HS-5 (cell line): ENCODE measurements at places on chromosomes 11 and 22.

DNA sequence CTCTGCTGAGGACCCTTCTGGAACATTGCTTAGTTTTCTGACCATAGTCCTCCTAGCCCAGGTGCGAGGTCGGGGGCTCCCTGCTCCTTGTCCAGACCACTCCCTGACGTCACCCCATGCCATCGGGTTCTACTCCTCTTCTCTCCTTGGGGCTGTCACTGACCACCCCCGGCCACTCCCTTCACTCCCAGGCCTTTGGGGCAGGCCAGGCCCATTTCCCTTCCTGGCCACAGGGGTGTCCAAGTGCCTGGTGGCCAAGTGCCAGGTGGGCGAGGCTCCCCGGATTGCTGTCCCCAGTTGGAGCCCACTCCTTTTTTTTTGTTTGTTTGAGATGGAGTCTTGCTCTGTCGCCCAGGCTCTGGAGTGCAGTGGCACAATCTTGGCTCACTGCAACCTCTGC, 19.5 kb downstream of the MRGPRD start:
- DNase-seq = no peak

DNA sequence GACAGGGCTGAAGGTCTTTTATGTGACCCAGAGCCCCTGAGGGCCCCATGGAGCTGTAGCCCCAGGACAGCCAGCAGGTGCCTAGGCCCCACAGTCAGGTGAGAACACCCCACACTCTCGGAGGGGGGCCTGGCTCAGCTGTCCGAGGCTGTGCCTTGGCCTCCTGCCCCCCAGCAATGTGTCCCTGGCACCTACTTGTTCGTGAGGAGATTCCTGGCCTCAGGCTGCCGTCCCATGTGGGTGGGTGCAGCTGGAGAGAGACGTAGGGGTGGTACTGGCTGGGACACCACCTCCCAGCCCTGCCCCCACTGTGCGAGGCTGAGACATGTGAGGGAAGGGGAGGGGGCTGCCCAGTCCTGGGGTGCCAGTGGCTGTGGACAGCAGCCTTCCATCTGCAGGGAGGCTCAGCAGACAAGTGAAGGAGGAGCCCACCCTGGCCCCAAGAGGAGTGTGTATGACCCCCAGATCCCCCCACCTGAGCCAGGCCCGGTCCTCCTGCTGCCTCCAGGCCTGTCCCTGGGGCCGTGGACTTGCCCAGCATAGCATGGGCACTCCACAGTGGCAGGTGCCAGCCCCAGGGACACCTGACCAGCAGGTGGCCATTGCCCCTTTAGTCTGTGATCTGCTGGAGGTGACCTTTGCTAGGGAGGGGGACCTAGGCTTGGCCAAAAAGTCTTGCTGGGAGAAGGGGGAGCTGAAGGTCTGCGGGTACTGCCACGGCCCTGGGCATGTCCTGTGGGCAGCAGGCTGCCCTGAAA, 17.0 kb downstream of the IL17REL start:
- DNase-seq = no peak

- no peak for DNase-seq
These were observed 8.3 kb downstream of the TBC1D22A start for GRCh38 chr22:46770726-46771125.

DNA sequence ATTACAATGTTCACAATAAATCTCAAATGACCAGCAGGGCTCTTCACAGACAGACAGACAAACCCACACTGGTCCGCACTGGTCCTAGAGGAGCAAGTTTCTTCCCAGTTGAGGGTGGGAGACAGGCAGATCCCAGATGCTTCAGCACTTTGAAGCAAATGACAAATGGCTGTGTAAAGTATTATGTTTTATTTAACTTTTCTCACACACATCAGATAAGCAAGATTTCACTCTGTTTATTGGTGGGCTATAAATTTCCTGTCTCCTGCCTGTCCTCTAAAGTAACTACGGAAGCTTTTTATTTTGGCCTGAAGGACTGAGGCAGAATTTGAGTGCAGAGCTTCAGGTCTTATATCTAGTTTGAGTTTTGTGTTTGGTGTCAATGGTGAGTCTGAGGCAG, 174.7 kb upstream of the MTNR1B start:
- DNase-seq = no peak

GRCh38 chr11:2725368-2726300, 25.8 kb upstream of the KCNQ1OT1 start:
- DNase-seq = no peak

DNA sequence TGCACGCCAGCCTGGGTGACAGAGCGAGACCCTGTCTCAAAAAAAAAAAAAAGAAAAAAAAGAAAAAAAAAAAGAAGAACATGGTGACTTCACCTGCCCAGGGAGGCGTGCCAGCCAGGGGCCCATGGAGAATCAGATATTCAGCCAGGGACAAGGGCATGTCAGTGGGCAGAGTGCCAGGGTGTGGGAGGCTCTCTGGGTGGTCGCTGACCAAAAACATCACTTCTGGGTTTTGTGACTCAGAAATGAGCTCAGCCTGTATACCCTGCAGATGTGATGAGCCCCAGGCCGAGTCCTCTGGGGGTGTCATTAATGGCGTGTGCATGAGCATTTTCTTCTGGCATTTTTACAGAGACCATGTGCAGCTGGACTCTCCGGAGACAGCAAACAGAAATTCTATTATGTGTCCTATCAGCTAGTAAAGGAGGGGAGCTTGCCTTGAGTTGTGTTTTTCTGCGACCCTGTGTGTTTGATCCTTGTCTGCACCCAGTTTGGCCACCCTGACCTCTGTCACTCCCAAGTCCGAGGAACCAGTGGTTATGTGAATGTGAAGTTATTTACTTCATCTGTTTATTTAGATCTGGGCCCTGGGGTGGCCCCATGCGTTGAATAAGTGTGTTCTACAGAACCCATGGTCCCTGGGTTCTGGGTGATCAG, 53.6 kb downstream of the BCR start:
- DNase-seq = no peak

DNA sequence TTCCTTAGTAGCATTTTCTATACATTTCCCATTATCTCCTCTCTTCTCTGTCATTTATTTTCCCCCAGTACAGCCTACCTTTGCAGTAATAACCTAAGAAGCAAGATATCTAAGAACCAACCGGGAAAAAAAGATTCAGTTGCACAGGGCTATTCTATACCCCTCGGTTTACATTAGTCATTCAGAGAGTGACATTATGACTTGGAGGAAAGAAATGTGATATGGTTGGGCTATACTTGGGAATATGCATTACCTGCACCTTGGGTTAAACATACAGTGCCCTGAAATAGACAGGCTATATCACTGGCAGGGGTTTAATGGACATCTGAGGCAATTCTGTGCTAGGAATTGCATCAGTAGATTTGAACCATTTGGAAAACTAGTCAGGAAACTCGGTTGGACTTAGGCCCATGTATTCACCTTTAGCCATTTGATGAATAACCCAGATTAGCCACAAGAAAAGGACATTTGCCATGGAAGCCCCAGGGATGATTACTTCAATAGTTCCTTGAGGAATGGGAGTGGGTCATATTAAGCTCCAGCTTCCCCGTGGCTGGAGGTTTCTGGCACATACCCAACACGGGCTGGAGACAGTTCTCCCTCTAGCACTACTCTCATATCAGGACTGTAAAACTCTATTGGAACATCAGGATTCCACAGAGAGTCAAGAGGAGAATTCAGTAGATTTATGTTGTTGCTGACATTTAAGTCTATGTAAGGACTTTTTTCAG, 973.2 kb downstream of the NTM start:
- DNase-seq = no peak

- no peak for DNase-seq
These were observed 60.2 kb downstream of the NTM start for GRCh38 chr11:131430473-131431208.

- no peak for DNase-seq
These were observed 55.3 kb upstream of the BMAL1 start for GRCh38 chr11:13222285-13222684.

GRCh38 chr22:50526834-50527801, 1.7 kb upstream of the SCO2 start:
- DNase-seq = no peak

- DNase-seq = no peak
These were observed 128.3 kb downstream of the ARL14EP start for GRCh38 chr11:30451167-30451566.

GRCh38 chr22:43312608-43313007, 30.6 kb downstream of the SCUBE1 start:
- DNase-seq = no peak

GRCh38 chr11:2774173-2775082, 74.6 kb upstream of the KCNQ1OT1 start:
- DNase-seq = no peak

- peak; percentile 3 for DNase-seq
These were observed 73.6 kb upstream of the MYO18B start for GRCh38 chr22:25668437-25668836.

GRCh38 chr11:73194593-73194992, 23.5 kb upstream of the P2RY2 start:
- no peak for DNase-seq

DNA sequence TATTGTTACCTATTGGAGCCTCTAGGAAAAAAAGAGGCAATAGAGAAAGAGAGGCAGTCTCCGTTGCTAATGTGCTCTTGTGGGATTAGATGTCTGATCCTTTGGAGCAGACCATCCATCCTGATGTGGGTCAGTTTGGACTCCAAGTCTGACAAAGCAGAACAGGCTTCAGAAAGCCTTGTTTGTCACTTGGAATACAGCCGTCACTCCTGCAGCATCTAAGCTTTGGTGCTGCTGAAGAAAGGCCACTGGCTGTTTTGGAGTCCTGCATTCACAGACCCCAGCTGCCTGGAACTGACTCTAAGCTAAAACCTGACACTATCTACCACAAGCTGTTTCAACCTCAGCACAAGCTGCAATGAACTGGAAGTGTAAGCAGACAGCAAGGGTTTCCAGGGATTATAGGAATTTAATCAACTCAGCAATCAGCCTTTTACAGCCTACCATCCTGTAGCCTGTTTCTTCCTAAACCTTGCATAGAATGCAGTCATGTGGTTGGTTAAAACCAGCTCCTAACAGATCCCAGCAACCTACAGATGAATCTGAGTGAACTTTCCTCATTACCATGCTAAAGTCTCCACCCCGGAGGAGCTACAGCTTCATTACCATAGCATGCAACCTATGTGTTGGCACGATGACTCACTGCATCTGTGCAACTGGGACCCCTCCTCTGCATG, 3.7 kb upstream of the PLAAT4 start:
- DNase-seq = no peak

GRCh38 chr11:128502726-128503125, 84.6 kb downstream of the ETS1 start:
- DNase-seq = no peak

GRCh38 chr11:56497010-56497409, 5.8 kb upstream of the OR5M8 start:
- no peak for DNase-seq

DNA sequence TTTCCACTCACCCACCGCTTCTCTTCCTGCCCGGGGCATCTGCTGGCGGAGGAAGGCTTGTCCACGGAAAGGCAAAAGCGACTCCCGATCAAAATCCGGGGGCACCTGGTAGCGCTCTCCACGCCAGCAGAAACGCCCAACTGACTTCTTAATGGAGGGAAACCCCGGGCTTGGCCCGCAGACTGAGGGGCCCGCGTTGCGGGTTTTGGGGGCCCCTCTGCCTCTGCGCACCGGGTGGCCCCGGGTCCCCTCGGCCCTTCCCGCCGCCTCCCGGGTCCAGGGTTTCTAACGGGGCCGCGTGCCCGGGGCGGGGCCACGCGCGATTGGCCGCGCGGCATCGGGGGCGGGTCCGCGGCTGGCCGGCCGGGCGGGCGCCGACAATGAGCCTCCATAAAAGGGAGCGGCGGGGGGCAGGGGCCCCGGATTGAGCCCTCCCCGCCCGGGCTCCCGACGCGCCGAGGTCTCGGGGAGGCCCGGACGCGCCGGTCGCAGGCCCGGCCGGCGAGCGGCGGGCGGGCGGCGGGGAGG, at the start of gene SPINDOC:
Gene SPINDOC, plus strand, starts transcription at position 422 of the 528 bp plus-strand sequence. CDS start 231 bp downstream, outside the sequence.
- DNase-seq = peak; percentile 19

- DNase-seq = no peak
These were observed 77.4 kb downstream of the SOX6 start for GRCh38 chr11:16278979-16279378.

- DNase-seq = no peak
These were observed 7.1 kb downstream of the MS4A6E start for GRCh38 chr11:60334005-60334620.

- no peak for DNase-seq
These were observed 42.7 kb downstream of the KCNJ1 start for GRCh38 chr11:128824191-128825049.

GRCh38 chr11:64660205-64660604, 62.8 kb downstream of the NRXN2 start:
- DNase-seq = no peak

GRCh38 chr11:72333661-72334060, 89.7 kb upstream of the PHOX2A start:
- no peak for DNase-seq

DNA sequence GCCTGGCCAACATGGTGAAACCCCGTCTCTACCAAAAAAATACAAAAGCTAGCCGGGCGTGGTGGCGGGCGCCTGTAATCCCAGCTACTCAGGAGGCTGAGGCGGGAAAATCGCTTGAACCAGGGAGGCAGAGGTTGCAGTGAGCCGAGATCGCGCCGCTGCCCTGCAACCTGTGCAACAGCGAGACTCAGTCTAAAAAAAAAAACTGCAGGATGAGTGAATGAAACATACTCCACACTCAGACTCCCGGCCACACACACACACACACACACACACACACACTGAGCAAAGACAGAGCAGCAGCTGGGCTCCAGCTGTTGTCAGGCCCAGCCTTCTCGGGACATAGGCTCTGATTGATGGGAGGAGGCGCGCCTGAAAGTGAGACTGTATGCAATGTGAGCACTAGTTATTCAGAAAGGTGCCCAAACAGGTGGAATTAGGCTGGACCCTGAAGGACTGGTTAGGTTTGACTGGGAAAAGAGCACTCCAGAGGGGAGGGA, 1.5 kb upstream of the PLEKHA7 start:
- no peak for DNase-seq

- DNase-seq = no peak
These were observed at the start of gene PHLDB1 for GRCh38 chr11:118607401-118608359. PHLDB1 (plus strand) TSS chr11:118607615; CDS start chr11:118613837, 6,222 bp downstream.

DNA sequence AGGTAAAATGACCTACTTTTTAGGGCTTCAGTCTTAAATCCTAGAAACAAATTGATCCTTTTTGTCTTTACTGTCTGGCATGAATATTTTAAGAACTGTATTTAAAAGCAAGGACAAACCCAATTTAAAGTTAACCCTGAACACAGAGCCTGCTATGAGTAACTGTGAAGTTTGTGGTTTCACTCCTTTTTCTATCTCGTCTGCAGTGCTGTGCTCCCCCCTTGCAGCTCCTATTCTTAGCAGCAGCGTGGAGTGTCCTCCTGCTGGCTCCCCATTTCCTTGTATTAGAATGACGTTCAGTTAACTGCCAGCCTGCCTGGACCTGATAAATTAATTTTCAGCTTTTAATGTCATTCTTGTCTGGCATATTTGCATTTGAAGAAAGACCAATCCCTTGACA, 40.0 kb upstream of the LRRC4C start:
- DNase-seq = no peak

- no peak for DNase-seq
These were observed 11.4 kb upstream of the VSTM5 start for GRCh38 chr11:93861808-93862207.

GRCh38 chr22:32354360-32355351, 3.0 kb upstream of the RFPL3 start:
- peak; percentile 58 for DNase-seq
